Cortex of kidney (tissue), 1 donor: ENCODE measurements at places on chromosomes 16 and 17.

DNA sequence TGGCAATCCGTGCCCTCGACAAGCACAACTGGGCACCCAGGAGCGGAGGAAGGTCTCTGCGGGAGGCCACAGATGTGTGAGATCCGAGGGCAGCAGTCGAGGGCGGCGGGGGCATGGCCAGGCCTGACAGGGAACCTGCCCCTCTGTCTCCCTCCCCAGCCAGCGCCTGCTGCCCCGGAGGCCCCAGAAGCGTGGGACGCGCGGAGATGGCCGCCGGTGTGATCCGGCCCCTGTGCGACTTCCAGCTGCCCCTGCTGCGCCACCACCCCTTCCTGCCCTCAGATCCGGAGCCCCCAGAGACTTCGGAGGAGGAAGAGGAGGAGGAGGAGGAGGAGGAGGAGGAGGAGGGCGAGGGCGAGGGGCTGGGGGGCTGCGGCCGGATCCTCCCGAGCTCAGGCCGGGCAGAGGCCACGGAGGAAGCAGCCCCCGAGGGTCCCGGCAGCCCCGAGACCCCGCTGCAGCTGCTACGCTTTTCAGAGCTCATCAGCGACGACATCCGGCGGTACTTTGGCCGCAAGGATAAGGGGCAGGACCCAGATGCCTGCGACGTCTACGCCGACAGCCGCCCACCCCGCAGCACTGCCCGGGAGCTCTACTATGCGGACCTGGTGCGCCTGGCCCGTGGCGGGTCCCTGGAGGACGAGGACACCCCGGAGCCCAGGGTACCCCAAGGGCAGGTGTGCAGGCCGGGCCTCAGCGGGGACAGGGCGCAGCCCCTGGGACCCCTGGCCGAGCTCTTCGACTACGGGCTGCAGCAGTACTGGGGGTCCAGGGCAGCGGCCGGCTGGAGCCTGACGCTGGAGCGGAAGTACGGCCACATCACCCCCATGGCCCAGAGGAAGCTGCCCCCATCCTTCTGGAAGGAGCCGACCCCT, 1.7 kb downstream of the PERCC1 start:
- DNase-seq, result no peak

- DNase-seq, result no peak
These were observed 612 bp downstream of the CISD3 start for GRCh38 chr17:38730526-38731379.

- DNase-seq, result no peak
These were observed 28.8 kb downstream of the ABCC12 start for GRCh38 chr16:48126801-48127644.

- DNase-seq, result no peak
These were observed 4.7 kb downstream of the PPP1R1B start for GRCh38 chr17:39631403-39631802.

- no peak for DNase-seq
These were observed 204.5 kb upstream of the CDH8 start for GRCh38 chr16:62240722-62241121.

DNA sequence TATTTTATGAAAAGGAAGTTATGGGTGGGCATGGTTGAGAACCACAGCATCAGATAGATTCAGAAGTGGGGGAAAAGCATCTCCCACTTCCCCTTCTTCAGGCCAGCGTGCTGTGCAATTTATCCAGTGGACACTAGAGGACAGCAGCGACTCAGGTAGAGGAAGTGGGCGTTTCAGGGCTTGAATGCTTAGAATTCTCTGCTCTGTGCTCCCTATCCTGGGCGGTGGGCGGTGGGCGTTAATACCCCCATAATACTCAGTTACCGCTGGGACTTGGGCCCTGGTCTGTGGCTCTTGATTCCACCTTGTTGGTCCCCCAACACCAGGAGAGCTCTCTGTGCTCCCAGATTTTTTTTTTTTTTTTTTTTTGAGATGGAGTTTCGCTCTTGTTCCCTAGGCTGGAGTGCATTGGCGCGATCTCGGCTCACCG, 3.7 kb upstream of the LYZL6 start:
- no peak for DNase-seq

GRCh38 chr17:81115749-81116464, 49.4 kb upstream of the PVALEF start:
- DNase-seq, result no peak

- no peak for DNase-seq
These were observed 9.2 kb upstream of the TBX2 start for GRCh38 chr17:61390479-61390791.

DNA sequence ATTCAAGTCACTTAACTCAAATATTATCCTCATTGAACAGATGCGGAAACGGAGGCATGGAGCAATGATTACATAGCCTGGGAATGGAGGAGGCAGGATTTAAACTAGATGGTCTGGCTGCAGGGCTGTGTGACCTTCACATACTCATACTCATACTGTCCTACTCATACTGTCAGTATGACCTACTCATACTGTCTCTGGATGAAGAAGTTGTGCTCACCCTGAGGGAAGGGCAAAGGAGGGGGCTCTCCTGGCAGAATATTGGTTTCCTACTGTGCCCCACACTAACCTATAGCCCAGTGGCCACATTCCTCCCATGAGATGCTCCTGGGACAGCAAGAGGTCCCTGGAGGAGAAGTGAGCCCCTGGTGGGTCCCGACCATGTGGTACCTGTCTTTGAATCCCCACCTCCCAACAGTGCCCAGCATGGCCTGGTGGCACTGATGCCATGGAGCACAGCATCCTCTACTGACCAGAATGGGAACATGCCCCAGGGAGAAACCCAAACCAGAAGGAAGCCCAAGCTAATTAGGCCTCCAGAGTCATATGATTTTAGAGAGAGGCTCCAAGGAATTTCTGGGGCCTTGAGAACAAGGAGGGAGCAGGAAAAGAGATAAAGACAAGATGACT, 197.3 kb upstream of the SDK2 start:
- no peak for DNase-seq
